ENCODE measurements at places on chromosomes 1 and 21. TPM values are rescaled to one million over a fixed set of nuclear protein-coding genes. Genes with fewer than 3 reads are reported as not detected.

NAXE gene
- 172 TPM for total RNA-seq

BRINP3 gene
- not detected for total RNA-seq

S100A3 gene
- 104 TPM for total RNA-seq

PEX19 gene
- total RNA-seq: 26.4 TPM

B3GALT2 gene
- total RNA-seq: not detected

RXFP4 gene
- total RNA-seq: 0.07 TPM

GUCA2B gene
- not detected for total RNA-seq

FCGR3A gene
- not detected for total RNA-seq

CGN gene
- 1.1 TPM for total RNA-seq

CELA3A gene
- total RNA-seq: not detected

LMOD1 gene
- total RNA-seq: not detected

TTC34 gene
- 0.04 TPM for total RNA-seq

CR1L gene
- total RNA-seq: not detected

TFF1 gene
- 29.3 TPM for total RNA-seq

GCSAML gene
- total RNA-seq: not detected

CD58 gene
- total RNA-seq: 21.8 TPM

CRYZL1 gene
- 14.5 TPM for total RNA-seq

KISS1 gene
- total RNA-seq: not detected

SFN gene
- 565 TPM for total RNA-seq

LHX8 gene
- total RNA-seq: 1.2 TPM

ANP32E gene
- 43.8 TPM for total RNA-seq

ASPM gene
- 23.9 TPM for total RNA-seq

IL12RB2 gene
- not detected for total RNA-seq

DRAXIN gene
- 0.08 TPM for total RNA-seq

SELENBP1 gene
- 8.4 TPM for total RNA-seq

OR2T29 gene
- not detected for total RNA-seq

CELA2B gene
- 0.29 TPM for total RNA-seq

DNALI1 gene
- total RNA-seq: 0.07 TPM

EPHA2 gene
- total RNA-seq: 153 TPM

CSF3R gene
- total RNA-seq: not detected

TBCE gene
- 42.0 TPM for total RNA-seq

RORC gene
- total RNA-seq: 0.05 TPM

TAS1R1 gene
- total RNA-seq: not detected

FMOD gene
- not detected for total RNA-seq

CD1E gene
- not detected for total RNA-seq

LRRC39 gene
- 0.15 TPM for total RNA-seq
